Fibroblast of skin of right biceps (primary cell): ENCODE measurements at places on chromosomes 12 and 14.
A peak's percentile ranks its signal among the peaks of the same experiment; 100 is the strongest.

DNA sequence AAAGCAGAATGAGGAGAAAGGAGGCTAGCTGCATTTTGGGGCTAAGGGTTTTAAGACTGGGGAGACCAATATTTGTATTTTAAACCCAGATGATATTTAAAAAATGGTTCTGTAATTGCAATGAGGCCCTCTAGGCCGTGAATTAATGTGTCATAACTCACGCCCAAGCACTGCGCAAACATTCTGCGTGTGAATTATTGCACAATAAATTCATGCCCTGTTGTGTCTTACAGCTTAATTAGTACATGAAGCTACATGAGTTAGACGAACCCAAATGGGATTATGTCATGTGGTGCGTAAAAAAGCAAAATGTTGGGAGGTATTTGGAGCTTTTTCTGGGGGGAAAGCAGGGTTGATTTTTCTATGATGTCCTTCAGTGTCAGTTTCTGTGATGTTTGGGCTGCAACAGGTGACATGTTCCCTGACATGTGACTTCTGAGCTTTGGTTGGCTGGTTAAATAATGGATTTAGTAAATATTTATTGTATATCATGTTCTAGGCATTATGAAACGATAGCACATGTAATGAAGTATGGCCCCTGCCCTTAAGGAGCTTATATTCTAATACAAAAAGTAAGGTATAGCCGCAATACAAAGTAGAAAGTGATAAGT lies 30.4 kb upstream of the CISTR start:
- DNase-seq, result no peak

- DNase-seq, result no peak
Observed at GRCh38 chr14:97824218-97824617, 1027.0 kb downstream of the VRK1 start.

DNA sequence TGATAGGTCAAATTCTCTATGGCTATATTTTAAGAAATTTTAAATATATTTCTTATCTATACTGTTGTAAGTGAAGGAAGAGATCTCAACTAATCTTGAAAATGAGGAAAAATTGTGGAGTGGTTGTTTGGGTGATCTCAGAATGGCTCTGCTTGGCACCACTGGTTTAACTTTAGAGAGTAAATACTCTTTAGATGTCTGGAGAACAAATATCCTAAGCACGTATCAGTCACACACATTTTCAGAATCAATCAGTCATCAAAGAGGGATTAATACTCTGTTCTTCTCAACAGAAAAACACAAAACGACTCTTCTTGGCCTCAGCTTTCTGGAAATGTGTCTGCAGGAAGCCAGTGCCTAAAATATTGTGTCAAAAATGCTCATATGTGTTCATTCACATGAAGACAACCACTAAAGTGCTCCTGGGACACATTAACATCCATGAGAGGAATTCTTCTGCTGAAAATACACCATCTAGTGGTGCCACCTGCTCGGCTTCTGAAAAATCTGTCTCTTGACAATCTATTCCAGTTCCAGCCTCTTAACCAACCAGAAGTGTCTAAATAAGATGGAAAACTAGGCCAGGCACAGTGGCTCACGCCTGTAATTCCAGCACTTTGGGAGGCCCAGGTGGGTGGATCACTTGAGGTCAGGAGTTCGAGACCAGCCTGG lies 81.1 kb upstream of the CCDC198 start:
- no peak for DNase-seq

GRCh38 chr12:81150382-81150781 lies 72.5 kb downstream of the ACSS3 start:
- no peak for DNase-seq

DNA sequence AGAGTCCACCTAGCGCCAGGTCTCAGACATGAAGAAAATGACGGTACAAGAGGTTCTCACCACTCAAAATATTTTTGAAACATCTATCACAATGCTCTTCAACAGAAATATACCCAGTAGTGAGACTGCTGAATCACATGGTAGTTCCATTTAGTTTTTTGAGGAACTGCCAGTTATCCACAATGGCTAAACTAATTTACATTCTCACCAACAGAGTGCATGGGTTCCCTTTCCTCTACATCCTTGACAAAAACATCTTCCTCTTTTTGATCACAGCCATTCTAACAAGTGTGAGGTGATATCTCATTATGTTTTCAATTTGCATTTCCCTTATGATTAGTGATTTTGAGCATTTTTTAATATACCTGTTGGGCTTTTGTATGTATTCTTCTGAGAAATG lies 5.7 kb upstream of the GPR65 start:
- DNase-seq, result no peak

- DNase-seq, result no peak
Observed at GRCh38 chr12:66066929-66067523, 63.5 kb downstream of the LLPH start.

- DNase-seq, result no peak
Observed at GRCh38 chr12:51028813-51029150, 2.6 kb upstream of the SLC11A2 start.

DNA sequence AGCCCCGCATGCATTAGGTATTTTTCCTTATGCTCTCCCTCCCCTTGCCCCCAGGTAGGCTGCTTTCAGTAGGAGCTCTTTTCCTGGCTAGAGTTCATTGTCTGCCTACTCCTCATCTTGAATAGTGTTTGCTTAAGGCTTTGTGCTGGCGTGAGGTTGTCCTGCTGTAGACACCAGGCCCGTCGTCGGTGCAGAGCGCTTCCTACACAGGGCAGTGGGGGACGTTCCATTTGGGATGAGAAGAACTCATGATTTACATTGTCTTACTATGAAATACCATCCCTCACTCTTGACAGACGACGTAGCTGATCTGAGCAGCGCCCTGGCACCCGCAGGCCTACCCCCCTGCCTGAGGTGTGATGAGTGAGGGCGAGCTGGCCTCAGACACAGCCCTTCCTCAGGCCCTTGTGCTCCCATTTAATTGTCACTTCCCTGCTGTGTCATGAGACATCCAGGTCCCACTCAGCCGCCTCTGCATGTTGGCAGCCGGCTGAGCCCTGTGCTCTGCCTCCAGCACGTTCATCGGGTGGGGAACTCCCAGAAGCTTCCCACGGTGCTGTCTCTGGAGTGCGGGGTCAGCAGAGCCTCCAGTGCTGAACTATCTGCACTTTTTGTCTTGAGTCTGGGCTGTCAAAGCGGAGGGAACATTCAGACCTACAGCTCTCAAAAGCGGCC lies 76.0 kb downstream of the WDR20 start:
- no peak for DNase-seq

GRCh38 chr12:68832504-68832867 lies 24.5 kb downstream of the MDM2 start:
- no peak for DNase-seq

DNA sequence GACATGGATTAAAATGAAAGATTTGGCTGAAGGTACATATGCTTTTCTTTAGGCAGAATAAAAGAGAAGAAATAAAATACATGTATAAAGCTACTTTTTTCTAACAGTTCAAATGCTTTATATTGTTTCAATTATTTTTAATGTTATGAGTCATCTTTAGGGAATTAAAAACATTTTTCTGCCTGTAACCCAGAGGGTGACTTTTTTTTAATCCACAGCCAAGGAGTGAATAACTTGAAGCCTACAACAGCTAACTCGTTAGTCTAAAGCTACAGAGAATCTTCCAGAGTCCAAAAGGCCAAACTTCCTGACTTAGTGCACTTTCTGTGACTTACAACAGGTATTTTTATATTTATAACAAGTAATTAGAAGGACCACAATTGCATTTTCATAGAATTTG lies 151.6 kb downstream of the SEC23A start:
- DNase-seq, result peak; percentile 87

DNA sequence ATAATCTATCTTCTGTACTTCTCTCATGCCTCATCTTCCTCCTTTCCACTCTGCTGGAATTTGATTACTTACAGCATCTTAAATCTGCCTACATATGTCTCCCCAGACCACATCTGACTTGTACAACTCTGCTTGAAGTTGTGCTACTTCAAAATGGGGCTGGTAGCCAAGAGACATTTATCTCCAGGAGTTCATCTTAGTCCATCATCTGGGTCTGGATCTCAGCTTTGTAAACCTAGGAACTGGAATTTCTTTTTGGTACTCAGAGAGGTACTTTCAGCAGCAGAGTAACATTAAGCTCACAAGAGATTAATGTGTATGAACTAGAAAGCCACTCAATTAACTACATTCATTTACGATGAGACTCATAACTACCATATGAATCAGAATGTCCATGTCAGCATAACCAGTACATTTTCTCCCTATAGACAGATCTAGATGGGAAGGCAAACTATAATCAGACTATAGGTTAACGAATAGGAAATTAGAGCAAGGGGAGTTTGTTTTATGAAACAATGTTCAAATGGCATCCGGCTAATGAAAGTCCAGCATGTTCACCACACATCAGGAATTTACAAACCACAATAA lies 178.8 kb downstream of the CEP128 start:
- peak; percentile 89 for DNase-seq

DNA sequence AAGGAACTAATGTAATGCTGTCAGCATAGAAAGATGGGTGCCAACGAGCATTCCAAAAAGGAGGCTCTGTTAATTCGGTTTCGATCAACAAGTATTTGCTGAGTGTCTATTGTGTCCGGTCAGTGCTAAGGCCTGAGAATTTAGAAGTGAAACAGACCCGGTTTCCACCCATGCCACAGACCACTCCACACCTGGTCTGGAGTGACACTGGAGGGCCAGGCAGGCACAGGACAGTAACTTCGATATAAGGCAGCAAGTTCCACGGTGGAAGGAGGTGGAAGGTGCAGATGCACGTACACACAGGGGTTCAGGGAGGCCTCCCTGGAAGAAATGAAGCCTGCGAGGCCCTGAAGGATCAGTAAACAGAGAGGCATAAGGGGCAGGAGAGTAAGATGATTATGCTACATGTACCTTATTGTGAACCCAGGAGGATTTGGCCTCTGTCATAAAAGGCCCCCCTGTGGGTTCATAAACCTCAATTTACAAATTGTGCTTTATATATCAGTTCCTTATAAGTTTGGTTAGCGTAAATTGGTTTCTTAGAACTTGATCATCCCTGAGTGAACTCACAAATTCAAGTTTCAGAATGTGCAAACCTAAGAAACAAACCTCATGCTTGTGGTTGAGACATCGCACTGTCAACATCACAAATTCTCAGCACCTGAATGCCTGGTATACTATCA lies 25.9 kb downstream of the SSH1 start:
- DNase-seq, result no peak

- peak; percentile 59 for DNase-seq
Observed at GRCh38 chr12:79415321-79415720, 275.4 kb downstream of the PAWR start.

- DNase-seq, result no peak
Observed at GRCh38 chr12:32692358-32692757, 13.3 kb downstream of the DNM1L start.

GRCh38 chr14:73662487-73662943 lies 17.7 kb downstream of the DNAL1 start:
- peak; percentile 96 for DNase-seq

- DNase-seq, result peak; percentile 80
Observed at GRCh38 chr12:12661086-12661856, 34.7 kb downstream of the GPR19 start.

DNA sequence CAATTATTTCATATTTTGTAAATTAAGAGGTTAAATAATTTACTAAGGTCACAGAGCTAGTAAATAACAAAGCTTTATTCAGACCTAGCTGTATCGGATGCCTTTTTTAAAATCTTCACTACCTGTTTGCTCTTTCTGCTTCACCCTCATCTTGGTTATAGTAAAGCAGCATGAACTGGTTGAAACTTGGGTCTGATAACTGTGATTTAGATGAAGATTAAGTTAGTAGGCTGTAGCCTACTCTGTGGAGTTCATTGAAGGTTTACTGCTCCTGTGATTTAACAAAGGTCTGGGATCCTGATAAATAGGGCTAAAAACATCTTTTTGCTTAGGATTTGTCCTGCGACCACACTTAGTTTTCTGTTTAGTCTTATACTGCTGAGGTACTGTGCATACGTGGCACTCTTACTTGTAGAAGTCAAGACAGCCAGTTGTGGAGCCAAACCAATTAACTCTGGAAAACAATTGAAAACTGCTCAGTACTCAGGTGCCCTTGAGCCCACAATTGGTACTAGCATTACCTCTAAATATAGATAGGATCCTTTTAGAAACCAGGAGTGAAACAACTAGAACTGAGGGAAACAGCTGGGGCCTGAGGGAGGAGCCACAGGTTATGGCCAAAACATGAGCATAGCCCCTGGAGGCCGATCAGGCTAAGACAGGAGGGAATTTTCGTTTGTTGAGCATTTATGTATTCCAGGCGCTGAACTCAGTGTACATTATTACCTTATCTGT lies 2.3 kb downstream of the SPATS2 start:
- DNase-seq, result peak; percentile 40

GRCh38 chr14:21860172-21860571 lies 186.6 kb upstream of the OR4E1 start:
- peak; percentile 10 for DNase-seq

- DNase-seq, result peak; percentile 22
Observed at GRCh38 chr14:103828315-103828967, 18.9 kb downstream of the PPP1R13B start.

GRCh38 chr12:9731797-9732196 lies 1.1 kb downstream of the CLECL1 start:
- DNase-seq, result no peak

DNA sequence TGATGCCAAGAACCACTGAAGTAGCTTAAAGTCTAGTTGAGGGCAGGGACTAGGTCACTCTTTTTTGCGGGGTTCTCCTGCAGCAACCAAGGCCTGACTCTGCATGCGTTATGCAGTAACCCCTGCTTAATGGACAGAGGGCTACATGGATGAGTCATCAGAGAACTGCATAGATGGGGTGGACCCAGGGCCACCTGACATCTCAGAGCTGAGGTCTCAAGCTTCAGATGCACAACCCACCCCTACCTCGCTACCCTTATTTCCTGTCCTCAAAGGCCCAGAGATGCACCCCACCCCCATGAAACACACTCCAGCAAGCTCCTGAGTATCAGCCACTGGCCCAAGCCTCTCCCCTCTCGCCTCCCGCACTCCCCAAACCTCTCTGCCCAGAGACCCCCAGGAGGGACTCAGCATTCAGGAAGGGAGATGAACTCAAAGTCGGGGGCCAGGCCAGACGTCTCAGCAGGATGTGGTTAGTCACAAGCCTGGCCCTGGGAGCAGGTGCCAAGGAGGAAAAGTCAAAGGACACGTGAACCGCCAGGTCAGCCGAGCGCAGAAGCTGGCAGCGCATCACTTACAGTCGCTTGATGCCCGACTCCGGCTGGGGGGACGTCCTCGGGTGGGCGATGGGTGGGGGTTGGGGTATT lies 25.8 kb downstream of the SNRNP35 start:
- no peak for DNase-seq

DNA sequence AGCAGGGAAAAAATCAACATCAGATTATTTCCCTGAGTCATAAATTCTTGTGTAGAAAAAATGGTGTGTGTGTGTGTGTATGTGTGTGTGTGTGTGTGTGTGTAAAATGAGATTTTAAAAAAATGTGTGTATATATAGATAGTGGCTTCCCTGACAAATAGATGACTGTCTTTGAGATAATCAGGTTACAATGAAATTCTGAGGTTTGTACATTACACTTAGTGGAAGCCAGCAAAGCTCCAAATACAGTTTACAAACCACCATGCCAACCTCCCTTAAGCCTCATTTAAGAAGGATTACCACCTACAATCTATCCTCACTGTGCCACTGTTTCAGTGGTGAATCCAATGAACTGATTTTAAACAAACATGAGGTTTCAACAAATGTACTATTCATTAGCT lies 93.8 kb downstream of the MED13L start:
- peak; percentile 52 for DNase-seq

- DNase-seq, result peak; percentile 23
Observed at GRCh38 chr12:27434673-27435565, 11.6 kb upstream of the SMCO2 start.

GRCh38 chr12:131067981-131068851 lies 114.5 kb downstream of the ADGRD1 start:
- no peak for DNase-seq

GRCh38 chr14:38168416-38168815 lies 39.3 kb upstream of the SSTR1 start:
- DNase-seq, result no peak

- DNase-seq, result no peak
Observed at GRCh38 chr12:131921866-131922769, 7.0 kb upstream of the PUS1 start.
